ENCODE measurements at places on chromosomes 5 and 9.

- DNase-seq = no peak
These were observed 377.0 kb upstream of the ACTBL2 start for GRCh38 chr5:57859626-57860025.

GRCh38 chr5:144191998-144192397 is 21.3 kb downstream of the KCTD16 start:
- DNase-seq = peak; percentile 95

- no peak for DNase-seq
These were observed 376.2 kb upstream of the WWC1 start for GRCh38 chr5:167915237-167915636.

DNA sequence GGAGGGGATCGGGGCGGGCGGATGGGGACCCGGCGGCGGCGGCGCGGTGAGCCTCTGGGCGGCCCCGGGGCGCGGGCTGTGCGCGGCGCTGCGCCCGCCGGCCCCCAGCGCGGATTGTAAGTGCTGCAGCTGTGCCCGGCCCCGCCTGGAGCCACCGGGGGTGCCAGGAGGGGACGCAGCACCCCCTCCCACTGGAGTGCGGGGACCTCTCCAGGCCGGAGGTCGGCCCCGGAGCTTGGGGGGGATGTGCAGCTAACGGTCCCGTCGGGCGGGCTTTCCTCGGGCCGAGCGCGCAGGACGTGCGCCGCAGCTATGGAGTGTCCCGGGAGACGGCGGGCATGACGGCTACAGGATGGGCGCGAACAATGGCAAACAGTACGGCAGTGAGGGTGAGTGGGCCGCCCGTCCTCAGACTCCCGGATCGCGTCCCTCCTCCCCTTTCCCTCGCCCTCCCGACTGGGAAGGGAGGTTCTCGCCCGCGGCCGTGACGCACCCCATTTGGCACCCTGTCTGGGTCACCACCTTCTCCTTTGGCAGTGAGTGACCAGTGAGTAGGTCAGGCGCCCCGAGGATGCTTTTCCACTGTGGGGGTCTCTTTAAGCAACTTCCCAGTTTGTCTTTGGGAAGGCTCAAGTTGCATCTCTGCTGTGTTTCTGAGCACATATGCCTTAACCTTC is 483 bp downstream of the FBXL7 start:
- no peak for DNase-seq

DNA sequence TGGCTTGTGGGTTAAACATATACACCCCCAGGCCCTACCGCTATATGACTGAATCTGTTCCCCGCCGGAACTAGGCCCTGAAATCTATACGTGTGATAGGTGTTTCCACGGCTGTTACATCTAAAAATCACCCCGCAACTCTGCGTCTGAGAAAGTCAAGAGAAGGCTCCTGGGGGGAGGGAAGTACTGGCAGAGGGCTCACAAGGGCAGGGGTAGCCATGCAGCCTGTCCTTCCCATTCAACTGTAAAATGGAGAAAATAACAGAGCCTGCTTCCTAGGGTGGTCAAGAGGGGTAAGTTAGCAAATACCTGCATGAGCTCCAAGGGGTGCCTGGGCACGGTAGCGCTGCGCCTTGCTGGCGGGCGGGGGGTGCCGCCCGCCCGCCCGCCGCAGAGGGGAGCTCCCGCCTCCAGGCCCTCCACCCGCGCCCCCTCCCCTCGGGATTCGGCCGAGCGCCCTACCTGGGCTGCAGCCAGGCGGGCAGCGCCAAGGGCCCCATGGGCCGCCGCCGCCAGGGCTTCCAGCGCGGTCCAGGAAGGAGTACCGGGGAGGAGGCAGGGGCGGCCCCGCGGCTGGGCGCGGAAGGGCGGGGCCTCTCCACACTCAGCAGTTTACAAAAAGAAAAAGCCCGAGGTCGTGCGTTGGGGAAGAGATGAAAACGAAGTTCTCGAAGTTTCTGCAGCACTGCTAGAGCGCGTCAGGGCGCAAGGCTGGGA is at the start of gene HACD4:
Gene HACD4 (minus strand): TSS at position 550 of the 717 bp plus-strand sequence. CDS start 50 bp downstream, at position 500.
- DNase-seq = peak; percentile 28

DNA sequence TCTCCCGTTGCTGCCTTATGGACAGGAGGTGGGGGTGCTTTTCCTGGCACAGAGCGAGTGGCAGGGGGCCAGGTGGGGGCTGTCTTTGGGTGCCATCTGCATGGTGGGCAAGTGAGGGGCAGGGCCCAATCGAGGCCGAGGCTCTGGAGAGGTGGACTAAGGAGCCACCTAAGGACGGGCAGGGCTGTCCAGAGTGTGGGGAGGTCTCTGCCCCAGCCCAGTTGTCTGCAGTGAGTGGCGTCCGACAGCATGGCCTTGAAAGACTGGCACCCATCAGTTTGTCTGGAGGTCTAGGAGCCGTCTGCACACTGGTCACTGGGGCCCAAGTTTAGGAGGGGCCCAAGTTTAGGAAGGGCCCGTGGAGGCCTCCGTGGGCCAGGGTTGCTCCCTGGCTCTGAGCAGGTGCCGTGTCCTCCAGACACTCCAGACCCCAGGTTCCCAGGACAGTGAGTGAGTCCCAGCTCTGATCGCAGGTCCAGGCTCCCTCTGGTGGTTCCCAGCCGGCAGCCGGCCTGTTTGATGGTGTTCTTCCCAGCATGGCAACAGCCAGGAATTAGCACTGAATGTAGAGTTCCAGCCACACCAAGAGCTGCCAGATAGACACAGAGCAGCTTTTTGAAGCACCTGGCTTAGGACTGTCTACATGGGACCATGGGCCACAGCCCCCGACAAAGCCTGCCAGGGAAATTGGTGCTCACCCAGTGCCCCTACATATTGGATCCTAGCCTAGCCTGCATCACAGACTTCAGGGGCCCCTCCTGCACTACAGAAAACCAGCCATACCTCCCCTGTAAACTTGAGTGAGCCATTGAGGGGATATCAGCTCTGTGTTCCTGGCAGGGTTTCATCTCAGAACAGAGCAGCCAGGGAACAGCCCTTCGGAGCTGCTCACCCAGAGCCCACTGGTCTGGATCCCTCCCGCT is 120.9 kb downstream of the WNK2 start:
- peak; percentile 17 for DNase-seq

GRCh38 chr9:130039528-130040147 is 3.4 kb downstream of the FNBP1 start:
- no peak for DNase-seq

GRCh38 chr5:54224103-54224826 is 86.1 kb downstream of the ARL15 start:
- no peak for DNase-seq

GRCh38 chr9:129011761-129012181 is 16.4 kb downstream of the SH3GLB2 start:
- no peak for DNase-seq

GRCh38 chr9:108212184-108212583 is 643.6 kb downstream of the ACTL7B start:
- DNase-seq = no peak

GRCh38 chr5:154223320-154223719 is 32.8 kb downstream of the GALNT10 start:
- no peak for DNase-seq

- no peak for DNase-seq
These were observed 112.3 kb upstream of the ADAMTSL1 start for GRCh38 chr9:18361646-18362045.

GRCh38 chr5:14460844-14461398 is 120.7 kb upstream of the OTULINL start:
- DNase-seq = no peak

DNA sequence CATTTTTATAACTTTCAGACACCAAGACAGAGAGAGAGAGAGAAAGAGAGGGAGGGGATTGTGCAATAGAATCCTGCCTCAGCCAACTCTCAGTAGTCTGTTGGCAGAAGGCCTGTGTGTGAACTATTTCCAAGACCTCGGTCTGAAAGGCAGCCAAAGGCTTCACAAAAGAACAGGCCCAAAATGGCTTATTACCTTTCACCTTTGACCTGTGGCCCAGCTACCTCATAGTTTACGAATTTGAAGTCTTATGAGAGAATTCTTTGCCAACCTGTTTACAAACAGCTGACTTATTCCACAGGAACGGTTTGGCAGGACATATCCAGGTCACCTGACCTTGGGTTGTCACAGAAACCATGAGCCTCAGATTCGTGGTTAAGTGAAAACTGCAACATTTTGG is 48.6 kb downstream of the NR2F1-AS1 start:
- DNase-seq = peak; percentile 14

- no peak for DNase-seq
These were observed 60.1 kb downstream of the SEMA6A start for GRCh38 chr5:116514421-116514970.

- no peak for DNase-seq
These were observed 25.4 kb downstream of the DNAH5 start for GRCh38 chr5:13919087-13919486.

DNA sequence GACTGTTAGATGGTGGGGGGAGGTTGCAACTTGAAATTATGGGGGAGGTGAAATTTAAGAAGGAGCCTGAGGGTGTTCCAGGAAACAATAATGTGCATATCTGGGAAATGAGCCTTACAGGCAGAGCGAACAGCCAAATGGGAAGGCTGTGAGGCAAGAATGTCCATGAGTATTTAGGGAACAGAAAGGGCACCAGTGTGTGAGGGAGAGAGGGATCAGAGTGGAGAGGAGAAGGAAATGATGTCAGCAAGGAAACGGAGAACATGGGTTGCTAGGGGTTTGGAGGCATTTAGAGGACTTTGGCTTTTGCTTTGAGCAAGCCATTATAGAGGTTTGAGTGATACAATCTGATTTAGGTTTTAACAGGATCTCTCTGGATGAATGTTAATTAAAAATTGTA is 285.4 kb downstream of the TLE4 start:
- DNase-seq = no peak

- DNase-seq = peak; percentile 22
These were observed 86.6 kb downstream of the ZNF608 start for GRCh38 chr5:124659798-124660197.

DNA sequence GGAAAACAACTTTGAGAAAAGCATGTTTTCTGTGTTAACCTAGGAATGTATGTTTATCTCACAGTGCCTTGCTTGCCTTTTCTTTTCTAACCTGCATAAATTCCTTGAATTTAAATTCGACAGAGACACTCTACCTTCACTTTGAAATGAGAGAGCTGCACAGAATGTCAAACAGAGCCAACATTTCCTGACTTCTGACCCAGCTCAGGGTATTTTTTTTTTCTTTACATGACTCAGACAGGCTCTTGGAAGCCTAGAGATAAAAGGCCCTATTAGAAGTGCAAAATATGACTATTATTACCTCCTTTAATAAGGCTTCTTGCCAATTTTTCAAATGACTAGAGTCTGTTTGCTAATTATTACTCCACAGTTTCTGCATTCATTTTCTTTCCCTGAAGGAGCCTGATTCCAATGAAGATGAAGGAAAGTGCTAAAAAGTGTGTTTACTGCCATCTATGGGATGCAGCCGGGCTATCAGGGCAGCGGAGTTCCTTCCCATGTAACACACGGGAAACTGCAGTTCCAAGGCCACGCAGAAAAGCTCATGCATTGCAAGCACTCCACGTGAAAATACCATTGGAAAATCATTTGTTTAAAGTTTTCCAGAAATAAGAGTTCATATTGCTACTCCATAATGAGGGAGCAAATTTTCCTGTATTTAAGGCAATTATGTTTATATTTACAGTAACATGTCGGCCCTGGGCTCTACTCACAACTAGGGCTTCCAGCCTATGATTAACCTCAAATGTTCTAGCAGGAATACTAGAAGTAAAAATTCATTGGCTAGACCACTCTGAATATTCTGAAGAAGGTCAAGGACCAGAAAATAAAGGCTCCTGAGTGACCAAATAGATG is 485.6 kb downstream of the ZSWIM6 start:
- peak; percentile 17 for DNase-seq

- DNase-seq = peak; percentile 62
These were observed 155.8 kb downstream of the TSSK1B start for GRCh38 chr5:113278976-113279375.

GRCh38 chr9:36298566-36298965 is 40.3 kb upstream of the GNE start:
- DNase-seq = no peak

- DNase-seq = no peak
These were observed 6.2 kb upstream of the LIFR start for GRCh38 chr5:38562444-38563210.

DNA sequence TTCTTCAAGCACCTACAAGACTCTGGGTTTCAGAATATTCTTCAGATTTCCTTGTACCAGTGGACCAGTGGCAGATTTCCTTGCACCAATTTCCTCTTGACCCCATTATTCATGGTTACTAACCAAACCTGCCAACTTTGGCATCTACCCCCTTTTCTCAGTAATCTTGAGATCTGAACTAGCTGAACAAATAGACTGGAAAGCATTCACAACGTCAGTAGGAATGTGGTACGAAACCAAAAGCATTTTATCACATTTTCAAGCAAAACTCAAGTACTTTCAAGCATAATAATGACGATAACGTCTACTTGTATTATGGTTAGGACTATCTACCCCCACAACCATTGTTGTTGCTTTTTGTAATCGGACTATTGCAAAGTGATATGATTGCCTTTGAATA is 1217.3 kb downstream of the PTPRD start:
- no peak for DNase-seq

DNA sequence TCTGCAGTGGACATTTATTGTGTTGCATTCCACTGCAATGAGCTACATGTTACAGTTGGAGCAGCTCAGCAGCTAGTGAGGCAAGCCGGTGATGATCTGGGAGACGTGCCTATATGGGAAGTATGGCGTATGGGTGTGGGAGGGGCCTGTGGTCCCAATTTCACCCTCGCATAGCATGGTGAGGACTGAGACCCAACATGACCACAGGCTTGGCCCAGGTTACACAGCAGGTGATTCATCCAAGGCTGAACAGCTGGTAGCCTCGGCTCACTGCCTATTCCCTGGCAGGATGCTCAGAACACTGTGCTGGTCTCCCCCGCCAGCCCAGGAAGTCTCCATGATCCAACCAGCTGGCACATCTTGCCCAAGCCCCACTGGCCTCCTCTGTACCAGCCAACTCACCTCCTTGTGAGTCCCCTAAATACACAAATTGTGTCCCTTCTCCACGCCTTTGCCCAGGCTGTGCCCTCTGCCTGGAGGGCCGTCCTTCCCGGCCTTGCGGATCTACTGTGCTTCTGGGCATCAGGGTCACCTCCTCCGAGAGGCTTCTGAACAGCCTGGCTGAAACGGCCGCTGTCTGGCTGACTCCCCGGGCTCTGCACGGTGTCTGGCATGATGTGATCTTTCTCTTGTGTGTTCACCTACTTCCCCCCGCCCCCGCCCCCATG is 81.4 kb downstream of the NSUN2 start:
- DNase-seq = no peak

DNA sequence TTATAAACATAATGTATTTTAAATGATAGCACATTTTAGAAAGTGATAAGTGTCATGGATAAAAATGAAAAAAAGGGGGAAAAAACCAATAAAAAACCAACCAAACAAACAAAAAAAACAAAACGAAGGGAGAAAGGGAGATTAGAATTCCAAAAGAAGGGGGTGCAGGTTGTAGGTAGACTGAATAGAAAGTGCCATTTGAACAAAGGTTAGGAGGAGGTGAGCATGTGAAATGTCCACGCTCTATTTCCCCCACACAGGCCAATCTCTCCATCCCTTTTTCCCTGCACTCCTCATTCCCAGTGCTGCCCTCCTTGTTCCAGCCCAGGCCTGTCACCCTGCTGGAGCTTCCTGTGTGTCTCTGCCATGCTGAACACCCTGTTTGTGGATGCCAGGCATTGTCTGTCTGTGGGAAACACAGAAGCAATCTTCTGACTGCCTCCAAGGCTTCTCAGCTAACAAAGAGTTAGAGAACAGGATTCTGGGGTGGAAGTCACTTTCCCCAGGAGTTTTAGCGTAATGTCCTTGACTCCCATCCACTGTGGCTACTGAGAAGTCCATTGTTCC is 138.8 kb downstream of the ADAMTS16 start:
- no peak for DNase-seq

All from Kasumi-1 (cell line).